Left ventricle myocardium inferior (tissue), 1 donor: ENCODE measurements at places on chromosomes 13 and 19.

- DNase-seq = no peak
Observed at GRCh38 chr19:17602872-17603510, 47.5 kb downstream of the COLGALT1 start.

DNA sequence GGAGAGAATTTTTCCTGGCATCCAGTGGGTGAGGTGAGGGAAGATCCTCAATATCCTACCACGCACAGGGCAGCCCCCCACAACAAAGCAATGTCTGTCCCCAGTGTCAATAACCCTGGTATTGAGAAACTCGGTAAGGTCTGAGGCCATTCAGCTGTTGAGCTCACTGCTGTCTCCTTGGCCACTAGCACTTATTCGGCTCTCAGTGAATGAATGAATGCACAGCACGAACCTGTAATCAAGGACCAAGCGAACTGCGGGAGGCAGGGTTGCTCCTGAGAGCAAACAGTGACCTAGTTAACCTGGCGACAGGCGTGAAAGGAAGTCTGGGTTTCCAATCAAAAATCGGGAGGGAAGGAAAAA lies 640 bp downstream of the ZSCAN5A start:
- DNase-seq = no peak

DNA sequence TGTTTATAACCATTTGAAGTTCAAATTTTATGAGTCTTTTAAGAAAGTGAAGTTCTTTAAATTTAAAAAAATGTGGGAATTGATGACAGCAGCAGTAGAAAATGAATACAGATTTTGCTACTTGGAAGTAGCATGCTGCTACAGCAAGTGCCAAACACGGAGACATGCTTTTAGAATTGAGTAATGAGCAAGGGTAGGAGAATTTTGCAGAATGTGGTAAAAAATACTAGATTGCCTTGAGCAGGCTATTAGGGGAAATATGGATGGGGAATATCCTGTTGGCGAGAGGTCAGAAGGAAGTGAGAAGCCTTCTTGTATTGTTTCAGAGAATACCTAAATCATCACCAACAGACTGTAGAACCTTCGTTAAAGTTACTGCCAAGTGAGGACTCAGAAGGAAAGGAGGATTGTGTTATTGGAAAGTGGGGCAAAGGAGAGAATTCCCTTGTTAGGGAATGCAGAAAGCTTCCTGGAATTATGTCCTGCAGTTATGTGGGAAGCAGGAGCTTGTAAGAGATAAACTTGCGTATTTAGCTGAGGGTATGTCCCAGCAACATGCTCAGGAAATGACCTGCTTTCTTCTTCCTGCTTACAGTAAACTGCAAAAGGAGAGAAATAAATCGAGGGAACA lies 32.4 kb upstream of the OXGR1 start:
- no peak for DNase-seq

GRCh38 chr13:34730961-34731360 lies 211.1 kb upstream of the NBEA start:
- no peak for DNase-seq

- no peak for DNase-seq
Observed at GRCh38 chr19:18122424-18122823, 24.8 kb downstream of the MAST3 start.

DNA sequence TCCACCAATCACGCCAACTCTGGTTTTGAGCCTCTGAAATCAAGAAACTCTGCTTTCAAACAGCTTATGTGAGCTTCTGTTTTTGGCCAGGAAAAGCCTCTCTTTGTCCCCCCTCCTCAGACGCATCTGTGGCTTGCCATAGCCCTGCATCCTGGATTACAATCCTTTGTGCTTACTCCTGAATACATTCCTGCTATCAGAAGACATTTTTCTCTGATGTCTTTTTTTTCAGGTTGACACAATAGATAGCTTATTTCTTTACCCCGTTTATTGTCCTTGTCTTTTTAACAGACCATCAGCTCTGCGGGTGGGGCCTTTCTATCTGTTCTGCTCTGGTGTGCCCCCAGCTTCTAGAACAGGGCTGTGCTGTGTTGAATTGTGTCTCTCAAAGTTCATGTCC lies 11.0 kb downstream of the PNMA8B start:
- no peak for DNase-seq

- DNase-seq = no peak
Observed at GRCh38 chr13:65460136-65460535, 1770.0 kb downstream of the PCDH9 start.

DNA sequence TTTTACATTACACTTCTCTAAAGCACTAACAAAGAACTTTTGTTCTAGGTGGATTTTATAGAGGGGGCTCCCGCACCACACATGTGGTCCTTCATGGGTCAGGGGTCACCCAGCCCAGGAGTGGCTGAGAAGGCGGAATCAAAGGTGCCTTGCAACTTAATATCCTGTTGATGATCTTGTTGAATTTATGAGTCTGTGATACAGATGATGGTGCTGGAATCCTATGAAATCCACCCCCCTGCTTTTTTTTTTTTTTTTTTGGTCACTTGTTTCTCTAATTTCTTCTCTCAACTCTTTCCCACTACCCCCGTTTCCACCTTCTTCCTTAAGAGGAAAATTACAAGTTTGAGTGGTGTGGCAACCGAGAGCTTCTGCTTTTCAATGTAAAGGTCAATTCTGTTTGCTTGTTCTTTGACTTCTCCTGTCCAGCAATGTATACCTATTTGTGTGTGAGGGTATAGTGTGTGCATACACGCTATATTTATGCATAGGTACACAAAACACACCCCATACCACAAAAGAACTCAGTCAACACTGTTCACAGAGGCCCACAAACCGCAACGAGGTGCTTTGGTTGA lies 4.2 kb upstream of the ZIC2 start:
- DNase-seq = no peak
